Islet precursor cell (in vitro differentiated cells): ENCODE measurements at places on chromosomes 4 and X.

GRCh38 chr4:121936101-121936500 lies 15.8 kb downstream of the TRPC3 start:
- no peak for DNase-seq

GRCh38 chr4:17807446-17807845 lies 3.1 kb downstream of the DCAF16 start:
- DNase-seq: no peak

DNA sequence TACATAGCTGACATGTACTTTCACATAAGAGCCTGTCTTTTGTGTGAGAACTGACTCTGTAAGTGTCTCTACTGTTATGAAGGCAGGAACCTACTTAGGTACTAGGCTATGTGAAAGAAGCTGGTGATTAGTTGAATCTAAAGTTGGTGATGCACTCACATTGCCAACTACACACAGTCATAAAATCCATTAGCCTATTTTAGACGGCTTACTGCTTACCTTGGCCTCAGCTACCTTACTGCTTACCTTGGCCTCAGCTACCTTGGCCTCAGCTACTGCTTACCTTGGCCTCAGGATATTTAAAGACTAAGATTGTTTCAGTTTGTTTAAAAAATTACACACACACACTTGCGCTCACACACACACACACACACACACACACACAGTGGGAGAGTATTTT lies 549.7 kb downstream of the IL1RAPL1 start:
- DNase-seq: no peak

- DNase-seq: no peak
These were observed 383.7 kb upstream of the FAM241A start for GRCh38 chr4:111761531-111761930.

GRCh38 chrX:116246261-116246660 lies 75.7 kb downstream of the AGTR2 start:
- DNase-seq: peak; percentile 43

- no peak for DNase-seq
These were observed 19.9 kb upstream of the MXD4 start for GRCh38 chr4:2281575-2282343.

DNA sequence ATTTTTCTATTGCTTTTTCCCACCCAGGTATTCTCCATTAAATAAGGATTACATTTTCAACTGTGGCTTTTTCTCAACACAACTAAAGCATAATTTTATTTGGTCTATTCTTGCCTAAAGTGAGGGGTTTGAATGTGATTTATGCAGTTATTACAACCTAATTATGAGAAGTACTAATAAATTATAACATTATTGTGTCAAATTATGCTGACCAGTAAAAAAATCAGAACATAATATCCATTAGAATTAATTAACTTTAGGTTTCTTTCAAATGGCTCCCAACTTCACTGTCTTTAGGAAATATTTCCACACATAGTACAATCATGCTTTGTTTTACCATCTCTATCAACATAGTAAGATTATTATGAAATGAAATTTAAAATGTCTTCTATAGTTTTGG lies 1293.9 kb downstream of the FSTL5 start:
- DNase-seq: no peak

GRCh38 chrX:45009371-45010000 lies 136.5 kb downstream of the KDM6A start:
- peak; percentile 58 for DNase-seq

- DNase-seq: no peak
These were observed 11.1 kb downstream of the EXOC1L start for GRCh38 chr4:55830716-55831115.

DNA sequence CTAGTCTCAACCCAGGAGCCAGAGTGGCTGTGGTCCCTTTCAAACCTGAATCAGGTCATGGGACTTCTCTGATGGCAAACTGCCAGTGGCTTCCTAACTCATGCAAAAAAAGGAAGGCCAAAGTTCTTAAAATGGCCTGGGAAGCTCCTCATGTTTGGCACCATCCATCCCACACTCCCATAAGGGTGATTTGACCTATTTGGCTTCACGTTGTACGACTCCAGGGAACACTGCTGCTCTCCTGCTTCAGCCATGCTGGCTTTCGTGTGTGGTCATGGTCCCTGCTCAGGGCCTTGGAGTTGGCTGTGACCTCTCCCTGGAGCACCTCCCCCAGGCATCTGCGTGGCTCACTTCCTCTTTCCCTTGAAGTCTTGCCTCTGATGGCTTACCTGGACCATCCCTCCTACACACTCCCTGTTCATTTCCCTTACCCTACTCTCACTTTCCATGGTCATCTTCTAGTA lies 12.8 kb upstream of the TMSB4X start:
- no peak for DNase-seq

DNA sequence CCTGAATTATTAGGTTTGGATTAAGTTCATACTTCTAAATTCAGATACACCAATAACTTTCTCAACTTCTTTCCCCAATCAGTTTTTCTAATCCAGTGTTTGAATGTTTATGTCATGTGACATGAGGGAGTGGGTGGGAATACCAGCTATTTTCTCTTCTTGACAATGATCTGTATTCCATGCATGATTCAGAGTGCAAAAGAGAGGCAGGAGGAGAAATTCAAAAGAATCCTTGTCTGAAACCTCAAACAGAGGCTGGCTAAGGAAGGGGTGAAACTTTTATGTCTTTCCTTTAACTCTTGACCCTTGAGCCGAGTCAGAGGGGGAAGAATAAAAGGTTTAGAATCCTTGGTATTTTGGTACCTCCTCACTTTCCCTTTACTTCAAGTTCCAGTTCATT lies 544.7 kb downstream of the SPRY1 start:
- DNase-seq: no peak

GRCh38 chr4:28744066-28744465 lies 1883.4 kb downstream of the STIM2 start:
- DNase-seq: no peak

DNA sequence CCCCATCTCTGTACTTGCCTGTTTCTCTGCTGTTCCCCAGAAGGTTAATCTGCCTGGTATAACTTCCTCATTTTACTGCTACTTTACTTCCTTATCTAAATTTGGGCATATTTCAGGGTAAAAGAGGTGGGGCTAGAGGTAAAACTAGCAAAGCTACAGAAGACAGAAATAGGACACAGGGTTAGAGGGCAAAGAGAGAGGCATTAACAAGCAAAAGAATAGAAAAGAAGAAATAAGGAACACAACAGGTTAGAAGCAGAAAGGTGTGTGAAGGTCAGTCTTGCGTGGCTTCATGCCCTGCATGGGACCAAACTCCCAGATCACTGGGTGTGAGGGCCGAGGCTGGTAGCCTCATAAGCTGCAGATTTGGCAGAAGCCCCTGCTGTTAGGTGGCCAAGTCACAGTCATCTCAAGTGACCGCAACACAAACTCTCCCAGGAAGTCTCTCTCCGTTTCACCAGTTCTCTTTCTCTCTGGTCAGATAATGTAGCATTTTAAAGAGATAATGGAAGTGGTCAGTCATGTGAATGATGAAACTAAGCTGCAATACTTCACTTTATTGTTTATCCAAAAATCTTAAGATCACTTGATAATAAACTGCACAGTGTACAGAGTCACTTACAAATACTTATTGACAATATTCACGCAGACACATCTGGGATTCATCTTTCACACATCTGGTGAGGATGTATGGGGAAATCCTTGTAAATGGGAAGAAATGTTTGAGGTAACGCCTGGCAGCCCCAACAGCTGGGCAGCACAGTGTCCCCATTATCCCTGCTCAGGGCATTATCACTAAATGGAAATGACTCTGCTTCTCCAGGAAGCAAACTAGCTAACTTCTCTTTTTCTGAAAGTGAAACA lies 16.4 kb downstream of the TMEM154 start:
- DNase-seq: no peak

DNA sequence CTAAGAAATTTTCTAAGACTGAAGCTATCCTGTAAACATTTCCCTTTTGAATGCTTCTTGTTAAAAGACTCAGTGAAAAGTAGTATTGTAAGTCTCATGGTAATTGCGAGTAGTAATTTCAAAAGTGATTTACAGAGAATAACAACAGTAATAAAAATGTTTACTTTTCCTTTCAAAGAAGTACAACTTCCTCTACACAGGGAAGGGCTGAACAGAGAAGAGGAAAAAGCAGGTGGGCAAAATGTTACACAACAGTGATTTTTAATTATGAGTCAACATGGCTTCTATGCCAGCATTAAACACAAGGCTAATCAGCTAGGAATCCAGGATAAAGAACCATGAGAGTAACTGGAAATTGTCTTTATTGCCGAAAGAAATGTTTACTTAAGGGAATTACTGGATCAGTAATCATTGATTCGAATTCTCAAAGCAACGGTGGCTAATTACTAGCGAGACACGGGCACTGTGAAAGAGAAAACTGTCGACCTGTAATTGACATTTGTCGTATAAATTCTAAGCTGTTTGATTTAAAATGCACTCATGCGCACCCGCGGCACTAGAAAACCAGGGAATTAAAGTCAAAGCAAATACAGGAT lies 15.4 kb downstream of the UTP3 start:
- DNase-seq: no peak

GRCh38 chrX:18895189-18895951 lies 88.5 kb downstream of the PHKA2 start:
- no peak for DNase-seq

DNA sequence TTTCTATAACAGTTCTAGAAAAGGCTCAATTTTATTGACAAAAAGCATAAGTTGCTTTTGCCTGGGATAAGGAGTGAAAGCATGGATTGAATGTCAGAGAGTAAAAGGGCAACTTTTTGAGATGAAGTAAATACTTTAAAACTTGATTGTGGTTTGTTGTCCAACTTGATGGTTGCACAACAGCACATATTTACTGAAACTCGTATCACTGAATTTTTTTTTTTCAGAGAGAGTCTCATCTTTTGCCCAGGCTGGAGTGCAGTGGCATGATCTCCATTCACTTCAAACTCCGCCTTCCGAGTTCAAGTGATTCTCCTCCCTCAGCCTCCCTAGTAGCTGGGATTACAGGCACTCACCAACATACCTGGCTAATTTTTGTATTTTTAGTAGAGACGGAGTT lies 856.8 kb downstream of the SH3BGRL start:
- DNase-seq: no peak

- DNase-seq: no peak
These were observed 42.3 kb upstream of the SRPX start for GRCh38 chrX:38262715-38263620.

GRCh38 chrX:115013705-115014104 lies 3.7 kb downstream of the IL13RA2 start:
- no peak for DNase-seq

DNA sequence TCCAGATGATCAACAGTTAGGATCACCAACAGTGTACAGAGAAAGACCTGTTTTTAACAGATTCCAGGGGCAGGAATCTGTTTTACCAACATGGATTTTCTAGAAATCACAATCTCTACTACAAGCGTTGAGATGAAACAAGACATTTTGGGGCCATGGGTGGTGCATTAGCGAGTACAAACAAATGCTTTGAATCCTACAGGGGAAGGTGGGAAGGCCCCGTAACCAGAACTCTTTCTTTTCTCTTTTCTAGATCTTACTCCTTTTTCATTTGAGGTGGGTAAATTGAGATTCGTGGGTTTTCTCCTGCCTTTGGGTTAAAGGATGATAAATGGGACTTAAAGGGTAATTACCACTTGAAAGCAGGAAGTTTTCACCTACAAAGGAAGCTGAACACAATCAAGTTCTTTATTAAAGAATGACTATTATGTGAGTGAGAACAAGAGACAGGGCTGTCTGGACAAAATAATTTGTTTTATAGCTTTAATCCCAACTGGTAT lies 189.9 kb upstream of the ANXA3 start:
- no peak for DNase-seq
